ENCODE measurements at places on chromosomes 3 and 15.

- DNase-seq = no peak
These were observed at the start of gene GRM2 for GRCh38 chr3:51706788-51707731. Gene GRM2 (plus strand): TSS chr3:51707068. CDS start chr3:51708984, 1,916 bp downstream.

- no peak for DNase-seq
These were observed 66.2 kb downstream of the HES1 start for GRCh38 chr3:194201953-194202666.

DNA sequence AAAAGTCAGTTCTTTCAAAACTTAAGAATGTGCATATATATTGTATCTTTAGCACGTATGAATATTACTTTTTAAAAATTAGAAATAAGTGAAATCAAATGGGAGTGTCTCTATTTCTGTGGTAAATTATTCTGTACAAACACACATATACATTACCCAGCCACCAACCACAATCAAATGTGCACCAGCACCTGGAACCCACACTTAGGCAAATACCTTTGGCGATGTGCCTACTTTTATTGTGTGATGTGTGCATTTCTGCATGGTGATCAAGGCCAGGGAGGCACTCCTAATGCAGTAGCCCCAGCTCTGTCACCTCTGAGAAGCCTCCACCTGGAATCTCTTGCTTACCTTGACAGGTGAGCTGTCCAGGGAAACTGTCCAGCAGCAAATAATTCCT lies 76.9 kb downstream of the PIK3R4 start:
- DNase-seq = no peak

DNA sequence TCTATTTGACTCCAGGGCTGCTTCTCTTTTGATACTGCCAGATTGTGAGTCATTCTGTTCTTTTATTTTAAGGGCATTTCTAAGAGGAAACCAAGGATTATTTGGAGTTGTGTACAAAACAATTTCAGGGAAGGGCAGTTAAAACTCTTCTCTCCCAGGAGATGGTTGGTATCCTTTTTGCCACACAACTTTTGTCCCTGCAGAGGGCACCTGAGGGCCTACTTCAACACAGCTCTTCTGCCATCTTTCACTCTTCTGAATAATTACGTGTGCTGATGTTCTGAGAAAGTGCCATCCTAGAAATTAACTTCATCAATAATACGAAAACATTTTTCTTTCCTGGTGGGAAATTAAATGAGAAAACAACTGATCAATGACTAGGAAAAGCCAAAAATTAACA lies 75.7 kb upstream of the GADL1 start:
- no peak for DNase-seq

GRCh38 chr15:88646951-88647350 lies 8.1 kb downstream of the ISG20 start:
- DNase-seq = no peak

DNA sequence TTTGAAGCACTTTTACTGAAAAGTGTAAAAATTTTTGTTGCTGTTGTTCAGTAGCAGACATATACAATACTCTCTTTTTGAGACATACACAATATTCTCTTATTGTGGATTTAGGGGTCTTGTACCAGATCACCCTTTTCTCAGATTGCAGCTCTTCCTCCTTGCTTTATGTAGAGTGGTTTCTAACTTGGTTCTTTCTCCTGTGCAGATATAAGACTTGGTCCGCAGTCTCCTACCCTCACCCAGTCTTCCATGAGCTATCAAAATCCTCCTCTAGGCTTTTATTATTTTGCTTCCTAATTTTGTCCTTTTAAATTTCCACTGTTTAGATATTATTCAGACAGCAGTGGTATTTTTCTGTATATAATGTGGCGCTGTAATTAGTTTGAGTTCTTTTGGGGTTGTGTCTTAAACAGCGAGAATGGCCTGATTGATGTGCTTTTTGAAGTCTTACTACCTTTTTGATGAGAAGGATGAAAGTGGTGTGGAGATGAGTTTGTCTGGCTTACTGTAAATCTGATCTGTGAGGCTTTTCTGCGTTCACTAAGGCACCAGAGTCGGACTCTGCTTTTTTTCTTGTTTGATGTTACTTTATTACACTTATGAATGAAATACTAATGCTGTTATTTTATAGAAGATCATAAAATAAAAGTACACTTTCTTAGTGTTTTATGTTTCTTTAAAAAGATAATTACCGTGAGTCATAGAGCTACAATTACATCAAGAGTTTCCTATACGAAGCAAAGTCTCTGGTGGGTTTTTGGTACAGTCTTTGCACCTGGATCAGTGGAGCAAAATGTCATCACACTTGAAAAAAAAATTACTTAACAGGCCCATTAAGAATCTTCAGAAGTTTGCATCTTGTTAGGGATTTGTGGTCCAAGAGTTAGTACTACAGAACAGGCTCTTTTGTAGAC lies 27.8 kb downstream of the FNDC3B start:
- DNase-seq = no peak

GRCh38 chr15:55715355-55716076 lies 27.4 kb downstream of the PRTG start:
- DNase-seq = no peak

- DNase-seq = no peak
These were observed 14.4 kb upstream of the TSC22D2 start for GRCh38 chr3:150393745-150394144.

GRCh38 chr3:110077093-110077492 lies 739.7 kb upstream of the DPPA4 start:
- no peak for DNase-seq

GRCh38 chr15:90178468-90179435 lies 22.4 kb upstream of the SEMA4B start:
- DNase-seq = no peak

DNA sequence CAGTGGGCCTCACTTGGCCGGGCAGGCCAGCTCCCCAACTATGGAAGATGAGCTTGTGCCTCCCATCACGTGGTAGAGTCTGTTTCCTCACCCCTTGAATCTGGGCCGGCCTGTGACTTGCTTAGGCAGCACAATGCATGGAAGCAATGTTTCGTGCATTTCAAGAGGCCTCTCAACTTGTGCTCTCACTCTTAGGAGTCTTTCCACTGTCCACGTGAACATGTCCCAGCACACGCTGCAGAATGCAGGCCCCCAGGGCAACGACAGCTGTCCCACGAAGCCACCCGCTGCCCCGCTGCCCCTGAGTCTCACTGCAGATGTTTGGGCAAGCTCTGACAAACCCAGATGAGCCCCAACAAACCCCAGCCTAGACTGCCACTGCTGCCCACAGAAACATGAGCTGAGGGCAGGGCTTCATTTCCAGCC lies 27.2 kb upstream of the SLC41A3 start:
- DNase-seq = no peak

DNA sequence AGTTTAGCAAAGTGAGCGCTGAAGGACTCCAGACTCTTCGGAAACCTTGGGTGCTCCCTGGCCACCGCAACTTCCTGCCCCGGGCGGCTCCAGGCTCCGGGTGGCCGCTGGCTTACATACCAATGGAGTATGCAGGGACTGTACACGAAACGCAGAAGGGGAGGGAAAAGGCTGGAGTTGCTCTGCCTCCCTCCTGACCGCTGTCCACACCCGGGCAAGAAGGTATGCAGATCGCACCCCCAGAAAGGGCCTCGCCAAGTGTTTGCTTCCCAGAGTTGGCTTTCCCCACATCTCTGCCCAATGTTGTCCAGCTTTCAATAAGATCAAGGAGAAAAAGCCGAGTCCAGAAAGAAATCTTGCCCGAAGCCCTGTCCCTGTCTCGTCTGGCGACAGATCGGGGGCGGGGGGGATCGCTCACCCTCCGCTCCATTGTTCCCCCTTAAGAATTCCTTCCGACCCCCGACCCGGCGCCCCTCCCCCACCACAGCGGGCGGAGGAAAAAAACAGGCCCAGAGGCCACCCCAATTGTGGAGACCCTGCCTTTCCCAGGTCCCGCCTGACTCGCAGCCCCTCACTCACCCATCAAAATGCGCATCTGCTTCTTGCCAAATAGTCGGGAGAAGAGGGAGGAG lies 533 bp downstream of the ARF4 start:
- peak; percentile 43 for DNase-seq

DNA sequence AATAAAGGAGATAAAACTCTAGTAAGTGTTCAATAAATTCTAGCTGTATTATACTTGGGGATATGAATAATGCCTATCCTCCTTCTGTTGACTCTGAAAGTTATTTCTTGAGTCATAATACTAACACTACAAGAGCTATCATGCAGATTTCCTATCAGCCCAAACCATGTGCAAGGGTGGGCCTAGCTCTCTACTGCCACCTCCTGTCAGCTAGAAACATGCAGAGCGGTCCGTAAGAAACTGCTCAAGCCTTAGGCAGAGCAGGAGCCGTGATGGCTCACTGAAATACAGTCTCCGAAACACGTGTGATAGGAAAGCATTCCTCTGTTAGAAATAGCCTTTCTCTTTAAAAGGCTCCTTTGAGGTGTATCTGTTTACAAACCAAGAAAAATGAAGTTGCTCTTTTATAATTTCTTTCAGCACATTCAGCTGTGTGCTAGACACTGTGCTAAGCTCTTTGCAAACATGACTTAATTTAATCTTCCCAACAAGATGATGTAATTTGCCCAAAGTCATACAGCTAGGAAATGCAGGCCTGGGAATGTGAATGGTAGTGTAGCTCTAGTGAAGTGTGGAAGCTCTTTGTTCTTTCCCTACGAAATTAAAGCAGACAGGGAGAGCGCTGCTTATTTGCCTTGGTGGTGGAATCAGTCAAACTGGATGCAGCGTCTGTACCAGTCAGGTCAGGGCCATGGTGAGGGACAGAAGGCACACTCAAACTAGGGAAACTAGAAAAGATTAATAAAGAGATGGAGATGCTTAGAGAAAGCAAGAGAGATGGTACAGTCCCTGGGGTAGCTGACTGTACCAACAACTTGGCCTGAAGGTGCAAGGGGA lies 43.1 kb downstream of the MTHFS start:
- peak; percentile 65 for DNase-seq
